ENCODE measurements at places on chromosomes 11 and 22. TPM values are rescaled to one million over a fixed set of nuclear protein-coding genes. Genes with fewer than 3 reads are reported as not detected.

- H3K27ac ChIP-seq: no peak overlapping the region
- no peak for DNase-seq
- H3K4me3 ChIP-seq: no peak overlapping the region
- peaks cover 18% of the 10 kb centered on the region for H3K27me3 ChIP-seq
- H3K36me3 ChIP-seq: no peaks in the 10 kb centered on the region
Observed at GRCh38 chr11:45444796-45445195, 158.7 kb upstream of the SYT13 start.

DNA sequence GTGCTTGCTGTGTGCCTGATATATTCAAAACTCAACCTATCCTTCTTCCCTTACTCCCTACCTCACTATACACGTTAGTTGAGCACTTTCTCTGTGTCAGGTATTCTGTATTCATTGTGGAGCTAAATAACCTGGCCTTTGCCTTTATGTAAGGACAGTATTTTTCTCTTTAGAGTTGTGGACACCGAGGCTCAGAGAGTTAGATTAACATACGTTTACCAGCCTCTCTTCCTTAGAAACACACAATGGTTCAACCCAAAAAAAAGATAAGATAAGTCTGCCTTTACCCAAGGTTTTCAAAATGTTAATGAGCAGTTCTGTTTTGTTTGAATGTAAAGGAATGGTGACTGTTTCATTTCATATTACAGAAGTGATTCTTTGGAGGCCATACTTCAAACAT lies 45.0 kb downstream of the CBL start:
- DNase-seq: no peak
- no peak overlapping the region for H3K27ac ChIP-seq

DNA sequence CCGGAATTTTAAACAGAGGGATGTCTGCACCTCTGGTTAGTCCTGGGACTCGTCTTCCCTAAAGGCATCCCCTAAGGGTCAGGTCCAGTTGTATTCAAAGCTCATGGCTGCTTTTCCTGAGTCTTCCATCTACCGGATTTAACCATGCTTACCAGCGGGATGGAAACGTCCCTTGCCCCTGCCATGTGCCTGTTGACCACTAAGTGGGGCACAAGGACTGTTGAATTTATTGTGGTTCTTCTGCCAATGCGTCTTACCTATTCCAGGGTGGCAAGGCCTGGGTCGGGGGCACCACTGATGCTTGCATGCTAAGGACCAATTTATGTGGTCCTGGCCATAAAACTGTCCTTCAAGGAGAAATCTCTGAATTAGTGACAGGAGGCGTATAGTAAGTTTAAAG lies 25.6 kb downstream of the ANKRD42 start:
- DNase-seq: no peak
- no peaks in the 10 kb centered on the region for H3K27me3 ChIP-seq
- H3K4me1 ChIP-seq: no peaks in the 10 kb centered on the region

GRCh38 chr22:17060126-17060525 lies 24.7 kb upstream of the IL17RA start:
- no peaks in the 10 kb centered on the region for H3K36me3 ChIP-seq
- no peaks in the 10 kb centered on the region for H3K4me1 ChIP-seq
- DNase-seq: no peak
- no peaks in the 10 kb centered on the region for H3K27me3 ChIP-seq
- H3K27ac ChIP-seq: no peak overlapping the region

The FLRT1 gene
- total RNA-seq: 3.4 TPM

The PKDREJ gene
- total RNA-seq: not detected

The KDM4E gene
- not detected for total RNA-seq

All from sigmoid colon (tissue), 7 donors.